ENCODE measurements at places on chromosomes 1 and 21.
A peak's percentile ranks its signal among the peaks of the same experiment; 100 is the strongest.

DNA sequence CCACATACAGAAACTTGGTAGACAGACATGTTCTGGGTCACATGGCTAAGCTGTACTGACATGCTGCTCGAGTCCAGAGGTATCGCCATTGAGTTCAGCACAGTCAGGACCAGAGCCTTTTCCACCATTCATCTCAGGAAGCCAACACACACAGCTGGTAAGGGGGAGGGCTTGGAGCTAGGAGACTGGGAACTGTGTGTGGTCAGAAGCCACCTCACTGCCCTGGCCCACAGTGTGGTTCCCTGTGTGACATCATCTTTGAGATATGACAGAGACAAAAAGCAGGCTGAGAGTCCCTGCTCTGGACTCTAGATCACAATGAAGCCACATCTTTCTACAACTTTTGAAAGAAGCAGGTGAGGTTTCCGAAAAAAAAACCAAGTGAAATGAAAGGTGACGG, 107.2 kb downstream of the SIM2 start:
- no peak for DNase-seq

- peak; percentile 40 for DNase-seq
Measured at GRCh38 chr1:27602462-27603308, 1.3 kb downstream of the AHDC1 start.

DNA sequence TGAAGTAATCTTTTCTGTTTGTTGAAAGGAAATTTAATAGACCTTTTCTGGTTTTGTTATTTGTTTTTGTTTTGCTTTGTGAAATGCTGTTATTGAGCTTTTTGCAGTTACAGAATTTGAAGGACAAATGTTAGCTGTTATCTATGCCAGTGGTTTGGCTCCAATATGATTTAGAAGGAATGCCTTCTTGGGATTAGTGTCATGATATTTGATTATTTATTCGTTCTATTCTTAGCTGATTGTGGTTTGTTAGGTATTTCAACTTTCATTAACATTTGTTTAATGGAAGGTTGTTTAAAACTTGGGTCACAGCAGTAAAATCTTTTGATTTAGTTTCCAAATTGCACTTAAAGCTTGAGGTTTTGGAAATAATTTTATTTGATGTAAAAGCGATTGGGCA, 33.5 kb downstream of the ADGRL2 start:
- DNase-seq, result no peak

- no peak for DNase-seq
Measured at GRCh38 chr1:168980180-168980579, 126.3 kb upstream of the ATP1B1 start.

GRCh38 chr1:184146202-184146601, 94.7 kb downstream of the TSEN15 start:
- DNase-seq, result no peak

DNA sequence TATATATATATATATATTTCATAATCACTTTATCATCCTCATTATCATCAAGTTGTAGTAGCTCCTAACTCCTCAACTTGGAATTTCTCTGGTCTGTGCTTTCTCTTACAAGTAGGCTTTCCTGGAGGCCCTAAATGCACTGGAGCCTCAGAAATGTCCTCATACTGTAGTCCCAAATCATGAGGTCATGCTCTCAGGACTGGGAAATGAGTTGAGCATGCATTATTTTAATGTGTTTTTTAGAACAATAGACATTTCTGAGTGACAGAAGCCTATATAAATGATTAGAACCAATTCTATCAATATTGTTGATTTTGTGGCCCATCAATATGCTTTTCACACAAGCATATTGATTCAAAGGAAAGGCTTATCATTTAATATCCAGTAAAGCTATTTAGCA, 42.9 kb upstream of the C1orf105 start:
- DNase-seq, result no peak

DNA sequence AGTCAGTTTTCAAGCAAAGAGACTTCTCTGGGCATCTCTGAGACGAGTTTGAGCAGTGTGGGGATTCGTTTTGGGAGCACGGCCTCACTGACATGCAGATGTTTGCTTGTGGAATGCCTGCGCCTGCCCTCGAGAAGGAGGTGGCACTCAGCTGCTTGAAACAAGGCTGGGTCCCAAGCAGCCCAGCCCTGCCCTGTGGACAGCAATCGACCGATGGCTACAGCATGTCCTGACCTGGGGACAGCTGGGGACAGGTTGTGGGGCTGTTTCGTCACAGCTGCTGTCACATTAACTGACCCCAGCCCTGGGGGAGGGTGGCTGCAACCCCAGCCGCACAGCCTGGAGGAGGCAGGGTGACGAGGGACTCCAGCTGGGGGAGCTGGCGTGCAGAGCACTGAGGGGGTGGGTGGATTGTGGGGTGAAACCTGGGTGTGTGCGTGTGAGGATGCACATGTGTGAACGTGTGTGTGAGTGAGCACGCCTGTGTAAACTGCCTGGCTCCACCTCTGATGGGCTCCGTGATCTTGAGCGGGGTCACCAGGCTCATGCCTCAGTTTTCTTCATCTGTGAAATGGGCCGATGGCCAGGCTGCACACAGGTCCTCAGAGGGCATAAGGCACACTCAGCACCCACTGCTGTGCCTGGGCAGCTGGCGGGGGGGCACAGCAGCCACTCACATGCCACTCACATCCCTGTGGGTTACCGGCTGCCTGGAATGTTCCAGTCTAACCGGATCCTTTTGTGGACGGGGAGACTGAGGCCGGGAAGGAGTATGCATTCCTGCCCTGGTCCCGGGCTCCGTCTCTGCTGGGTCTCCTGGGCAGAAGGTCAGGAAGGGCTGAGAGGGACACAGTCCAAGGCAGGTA, 49.3 kb downstream of the COL18A1 start:
- no peak for DNase-seq

GRCh38 chr1:212669102-212669501, 30.5 kb downstream of the BATF3 start:
- DNase-seq, result no peak

DNA sequence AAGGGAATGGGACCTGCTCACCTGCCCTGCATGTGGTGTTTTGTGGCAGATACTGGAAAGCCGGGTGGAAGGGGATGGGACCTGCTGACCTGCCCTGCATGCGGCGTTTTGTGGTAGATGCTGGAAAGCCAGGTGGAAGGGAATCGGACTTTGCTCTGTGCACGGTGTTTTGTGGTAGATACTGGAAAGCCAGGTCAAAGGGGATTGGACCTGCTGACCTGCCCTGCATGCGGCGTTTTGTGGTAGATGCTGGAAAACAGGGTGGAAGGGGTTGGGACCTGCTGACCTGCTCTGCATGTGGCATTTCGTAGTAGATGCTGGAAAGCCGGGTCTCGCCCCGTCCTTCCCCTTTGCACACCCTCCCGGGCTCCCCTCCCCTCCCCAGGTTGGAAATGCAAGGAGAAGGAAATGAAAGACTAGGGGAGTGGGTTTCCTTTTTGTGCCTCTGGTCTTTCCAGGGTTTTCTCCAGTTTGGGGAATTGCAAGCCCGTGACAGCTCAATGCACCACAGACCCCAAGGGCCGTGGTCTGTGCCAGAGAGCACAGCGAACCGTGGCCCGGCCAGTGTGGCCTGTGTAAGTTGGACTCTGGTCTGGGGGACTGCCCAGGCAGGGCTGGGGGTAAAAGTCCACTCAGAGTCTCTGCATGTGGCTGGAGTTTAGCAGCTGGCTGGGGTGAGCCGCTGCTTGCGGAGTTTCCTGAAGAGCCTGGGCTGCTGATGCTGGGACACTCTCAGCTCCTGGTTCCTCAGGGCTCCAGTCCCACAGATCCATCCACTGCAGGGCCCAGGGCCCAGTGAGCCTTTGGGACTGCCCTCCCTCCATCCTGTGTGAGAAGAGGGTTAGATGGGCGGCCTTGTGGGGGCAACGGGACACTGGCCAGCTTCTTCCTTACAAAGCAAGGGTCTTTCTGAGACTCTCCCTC, 105.5 kb downstream of the CRYAA start:
- DNase-seq, result no peak

- DNase-seq, result no peak
Measured at GRCh38 chr1:16920951-16921350, 780 bp upstream of the CROCC start.

GRCh38 chr1:176517484-176517883, 54.5 kb downstream of the PAPPA2 start:
- no peak for DNase-seq

DNA sequence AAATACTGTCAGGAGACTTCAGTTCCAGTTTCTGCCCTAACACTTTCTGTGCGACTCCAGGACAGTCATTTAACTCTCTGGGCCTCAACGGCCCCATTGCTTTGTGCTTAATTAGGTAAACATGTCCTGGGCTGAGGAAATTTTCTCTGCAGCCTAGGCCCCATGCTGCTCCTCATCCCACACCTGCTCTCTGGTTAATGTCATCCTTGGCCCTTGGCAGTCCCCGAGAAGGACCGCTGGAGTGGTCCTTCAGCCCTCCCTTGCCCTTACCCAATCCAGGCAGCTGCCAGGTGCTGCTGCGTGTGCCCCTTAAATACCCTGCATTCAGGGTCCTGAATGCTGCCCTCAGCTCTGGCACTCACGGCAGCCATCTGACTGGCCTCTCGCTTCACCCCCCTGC, 18.7 kb downstream of the UBL4B start:
- DNase-seq, result no peak

DNA sequence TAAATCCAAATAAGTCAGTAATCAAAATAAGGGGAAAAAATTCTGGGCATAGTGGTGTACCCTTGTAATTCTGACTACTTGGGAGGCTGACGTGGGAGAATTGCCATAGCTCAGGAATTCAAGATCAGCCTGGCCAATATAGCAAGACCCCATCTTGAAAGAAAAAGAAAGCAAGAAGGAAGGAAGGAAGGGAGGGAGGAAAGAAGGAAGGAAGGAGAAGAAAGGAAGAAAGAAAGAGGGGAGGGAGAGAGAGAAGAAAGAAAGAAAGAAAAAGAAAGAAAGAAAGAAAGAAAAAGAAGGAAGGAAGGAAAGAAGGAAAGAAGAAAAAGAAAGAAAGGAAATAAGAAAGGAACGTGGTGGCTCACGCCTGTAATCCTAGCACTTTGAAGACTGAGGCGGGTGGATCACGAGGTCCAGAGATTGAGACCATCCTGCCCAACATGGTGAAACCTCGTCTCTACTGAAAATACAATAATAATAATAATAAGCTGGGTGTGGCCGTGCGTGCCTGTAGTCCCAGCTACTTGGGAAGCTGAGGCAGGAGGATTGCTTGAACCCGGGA, 64.5 kb upstream of the ROR1 start:
- DNase-seq, result no peak

- no peak for DNase-seq
Measured at GRCh38 chr1:178119628-178120027, 25.7 kb downstream of the RASAL2 start.

- no peak for DNase-seq
Measured at GRCh38 chr1:207336559-207337467, 15.3 kb downstream of the CD55 start.

GRCh38 chr1:174158767-174159251, 511 bp upstream of the RABGAP1L start:
- no peak for DNase-seq

GRCh38 chr1:15180189-15180588, 26.6 kb downstream of the TMEM51 start:
- DNase-seq, result peak; percentile 56

DNA sequence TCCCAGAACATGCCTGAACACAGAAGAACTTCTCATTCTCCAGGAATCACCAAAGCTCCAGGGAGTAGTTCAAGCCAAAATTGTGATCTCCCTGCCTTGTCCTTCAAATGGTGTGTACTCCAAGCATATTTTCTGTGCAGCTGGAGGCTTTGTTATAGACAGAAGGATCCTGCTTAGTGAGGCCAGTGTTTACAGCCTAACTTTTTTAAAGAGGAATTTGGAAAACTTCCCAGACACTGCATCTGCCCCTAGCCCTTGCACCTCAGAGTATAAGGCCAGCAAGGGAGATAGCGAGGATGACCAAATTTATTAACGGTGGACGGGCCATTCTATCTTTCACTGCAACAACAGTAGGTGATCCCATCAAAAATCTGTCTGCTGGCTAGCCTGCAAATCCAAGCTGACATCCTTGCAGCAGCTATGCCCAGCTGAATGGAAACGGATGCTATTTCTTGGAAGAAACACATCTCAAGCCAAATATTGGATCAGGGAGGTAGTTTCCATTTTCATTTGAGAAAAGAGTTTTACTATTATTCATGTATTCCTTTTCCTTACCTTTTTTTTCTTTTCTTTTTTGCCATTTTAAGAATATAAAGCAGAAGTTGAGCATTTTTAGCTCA, 249.8 kb downstream of the USH2A start:
- no peak for DNase-seq

DNA sequence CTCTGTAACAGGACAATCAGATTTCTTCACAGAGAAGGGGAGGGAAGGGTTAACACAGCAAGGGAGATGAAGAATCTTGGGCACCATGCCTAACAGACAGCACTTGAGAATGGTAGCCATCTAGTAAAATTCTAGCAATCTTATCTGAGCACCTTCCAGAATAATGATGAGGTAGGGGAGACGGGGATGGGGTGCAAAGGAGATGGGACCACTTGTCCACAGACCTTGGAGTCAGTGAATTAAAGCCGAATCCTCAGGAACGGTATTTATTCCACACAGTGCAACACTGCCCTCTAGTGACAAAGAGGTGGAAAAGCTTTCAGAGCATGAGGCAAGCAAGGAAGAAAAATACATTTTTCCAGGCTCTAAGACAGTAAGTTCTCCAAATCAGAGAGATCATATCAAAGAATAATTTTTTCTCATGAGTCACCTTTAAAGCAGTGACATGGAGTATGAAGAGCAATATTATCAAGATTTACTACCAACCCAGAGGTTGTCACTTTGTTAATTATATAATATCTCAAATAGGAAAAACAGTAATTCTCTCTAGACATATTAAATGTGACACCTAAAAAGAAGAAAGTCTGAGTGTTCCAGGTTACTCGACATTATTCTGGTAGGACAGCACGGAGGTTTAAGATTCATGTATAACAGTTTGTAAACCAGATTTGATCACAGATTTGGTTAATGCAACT, 43.3 kb upstream of the LPAR3 start:
- DNase-seq, result peak; percentile 10

DNA sequence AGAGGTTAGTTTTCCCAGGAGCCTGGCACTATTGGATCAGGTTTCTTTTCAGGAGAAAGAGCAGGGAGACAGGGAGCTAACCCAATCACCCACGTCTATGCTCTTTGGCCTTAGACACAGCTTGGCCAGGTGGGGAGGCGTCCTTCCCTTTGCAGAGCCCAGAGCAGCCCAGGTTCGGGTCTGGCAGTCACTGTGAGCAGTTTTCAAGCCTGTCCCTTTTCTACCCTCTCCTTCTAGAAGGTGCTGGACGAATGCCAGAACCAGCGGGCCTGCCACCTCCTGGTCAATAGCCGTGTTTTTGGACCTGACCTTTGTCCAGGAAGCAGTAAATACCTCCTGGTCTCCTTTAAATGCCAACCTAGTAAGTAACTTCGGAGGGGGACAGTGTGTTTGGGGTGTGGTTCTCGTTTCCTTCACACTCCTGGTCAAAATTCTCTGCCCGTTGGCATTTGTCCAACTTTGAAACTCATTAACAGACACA, 44.9 kb downstream of the EVA1C start:
- no peak for DNase-seq

Data from substantia nigra (tissue), 51 donors.